ENCODE measurements at places on chromosomes 16 and 17.

- DNase-seq, result no peak
Observed at GRCh38 chr17:68511254-68511670, 968 bp upstream of the PRKAR1A start.

- no peak for DNase-seq
Observed at GRCh38 chr17:82490512-82491195, 28.9 kb upstream of the FOXK2 start.

- no peak for DNase-seq
Observed at GRCh38 chr16:2432286-2432685, 3.0 kb downstream of the CCNF start.

DNA sequence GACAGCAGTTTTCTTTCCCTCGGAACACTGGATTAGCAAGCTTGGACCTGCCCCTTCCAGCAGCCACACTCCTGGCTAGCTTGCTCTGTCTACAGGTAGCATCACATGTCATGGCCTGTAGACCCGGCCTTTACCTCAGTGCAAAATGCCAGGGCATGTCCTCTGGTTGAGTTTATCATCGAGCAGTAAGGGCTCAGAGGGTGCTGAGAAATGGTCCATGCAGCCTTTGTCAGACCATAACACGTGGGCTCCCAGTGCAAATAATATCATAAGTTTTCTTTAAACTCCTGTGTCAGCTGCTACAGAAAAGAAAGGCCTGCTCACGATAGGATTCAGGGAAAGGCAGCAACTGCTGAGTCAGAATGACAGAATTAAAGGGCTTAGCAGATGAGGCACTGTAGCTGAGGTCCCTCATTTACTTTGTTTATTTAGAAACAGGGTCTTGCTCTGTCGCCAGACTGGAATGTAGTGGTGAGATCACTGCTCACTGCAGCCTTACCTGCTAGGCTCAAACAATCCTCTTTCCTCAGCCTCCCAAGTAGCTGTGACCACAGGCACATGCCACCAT is 8.0 kb upstream of the GNA13 start:
- DNase-seq, result no peak
